ENCODE measurements at places on chromosomes 6 and 20.
A peak's percentile ranks its signal among the peaks of the same experiment; 100 is the strongest.

DNA sequence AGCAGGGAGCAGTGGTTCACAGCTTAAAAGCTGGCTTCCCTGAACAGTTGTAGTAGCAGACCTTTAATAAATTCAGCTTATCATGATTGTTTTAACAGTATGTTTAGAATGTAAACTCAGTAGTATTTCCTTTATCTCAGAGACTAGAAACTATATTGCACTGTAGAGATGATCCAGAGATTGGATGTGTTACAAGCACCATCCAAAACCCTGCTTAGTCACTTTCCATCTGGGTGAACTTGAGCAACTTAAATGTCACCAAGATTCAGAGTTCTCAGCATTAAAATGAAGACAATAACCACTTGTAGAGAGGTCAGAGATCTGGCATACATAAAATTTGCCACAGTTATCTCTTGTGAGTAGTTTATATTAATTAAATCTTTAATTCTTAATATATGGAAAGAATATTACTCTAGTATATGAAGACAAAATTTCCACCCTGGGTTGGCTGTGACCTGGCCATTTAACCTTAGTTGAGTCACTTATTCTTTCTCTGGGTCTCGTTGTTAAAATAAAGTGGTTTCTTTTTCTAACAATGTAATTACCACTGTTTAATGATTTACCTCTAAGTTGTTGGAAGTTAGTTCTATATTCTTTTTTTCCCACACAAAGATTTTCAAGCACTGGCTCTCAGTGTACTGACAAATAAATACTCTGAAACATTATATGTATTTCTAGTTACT is 239.2 kb upstream of the FKBP1C start:
- no peak for DNase-seq

GRCh38 chr6:101011186-101011585 is 130.1 kb upstream of the ASCC3 start:
- DNase-seq = no peak

DNA sequence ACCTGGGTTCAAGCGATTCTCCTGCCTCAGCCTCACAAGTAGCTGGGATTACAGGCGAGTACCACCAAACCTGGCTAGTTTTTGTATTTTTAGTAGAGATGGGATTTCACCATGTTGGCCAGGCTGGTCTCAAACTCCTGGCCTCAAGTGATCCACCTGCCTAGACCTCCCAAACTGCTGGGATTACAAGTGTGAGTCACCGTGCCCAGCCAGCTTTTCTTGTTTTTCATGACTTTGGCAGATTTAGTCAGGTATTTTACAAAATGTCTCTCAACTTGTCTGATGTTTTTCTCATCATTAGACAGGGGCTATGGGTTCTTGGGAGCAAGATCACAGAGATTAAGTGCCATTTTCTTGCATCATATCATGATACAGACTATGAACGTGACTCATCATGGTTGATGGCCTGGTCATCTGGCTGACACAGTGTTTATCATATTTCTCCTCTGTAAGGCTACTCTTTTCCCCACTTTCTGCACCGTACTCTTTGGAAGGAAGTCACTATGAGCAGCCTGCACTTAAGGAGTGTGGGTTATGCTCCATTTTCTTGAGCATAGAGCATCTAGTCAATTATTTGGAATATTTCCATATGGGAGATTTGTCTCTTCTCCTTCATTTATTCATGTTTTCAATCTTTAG is 67.8 kb downstream of the RNF182 start:
- DNase-seq = no peak

GRCh38 chr6:21053612-21054011 is 519.4 kb downstream of the CDKAL1 start:
- no peak for DNase-seq

DNA sequence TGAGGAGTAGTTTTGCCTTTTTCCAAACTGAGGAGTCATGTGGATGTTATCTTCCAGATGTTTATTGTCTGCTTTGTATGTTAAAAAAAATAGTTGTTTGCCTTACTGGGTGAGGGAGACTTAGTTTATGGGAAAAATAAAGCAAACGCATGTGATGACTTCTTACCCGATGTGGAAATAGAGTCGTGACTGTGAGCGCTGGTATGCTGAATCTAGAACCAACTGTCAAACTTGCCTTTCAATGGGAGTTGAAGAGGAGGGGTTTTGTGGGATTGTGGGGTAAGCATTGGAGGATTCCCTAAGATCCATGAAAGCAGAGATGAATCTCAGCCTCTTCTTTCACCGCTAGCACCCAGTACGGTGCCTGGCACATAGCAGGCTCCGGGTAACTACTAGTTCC is 5.3 kb downstream of the DCBLD1 start:
- DNase-seq = no peak

GRCh38 chr6:44594481-44594880 is 207.0 kb downstream of the CDC5L start:
- no peak for DNase-seq

DNA sequence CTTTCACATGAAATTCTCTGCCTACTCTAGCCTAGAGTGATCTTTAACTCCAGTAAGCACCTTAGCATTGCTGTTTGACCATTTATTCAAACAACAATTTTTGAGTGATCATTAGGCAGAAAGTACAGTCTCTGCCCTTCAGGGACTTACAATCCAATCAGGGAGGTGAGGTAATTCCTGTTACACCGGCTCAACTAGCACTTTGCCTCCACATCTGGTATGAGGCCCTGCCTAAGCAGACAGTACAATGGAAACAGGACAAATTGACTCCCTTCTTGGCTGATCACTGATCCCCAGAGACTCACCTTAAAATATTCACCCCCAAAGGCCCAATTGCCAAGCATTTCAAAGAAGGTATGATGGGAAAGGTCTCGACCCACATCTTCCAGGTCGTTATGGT is 1.4 kb downstream of the AARS2 start:
- DNase-seq = no peak

DNA sequence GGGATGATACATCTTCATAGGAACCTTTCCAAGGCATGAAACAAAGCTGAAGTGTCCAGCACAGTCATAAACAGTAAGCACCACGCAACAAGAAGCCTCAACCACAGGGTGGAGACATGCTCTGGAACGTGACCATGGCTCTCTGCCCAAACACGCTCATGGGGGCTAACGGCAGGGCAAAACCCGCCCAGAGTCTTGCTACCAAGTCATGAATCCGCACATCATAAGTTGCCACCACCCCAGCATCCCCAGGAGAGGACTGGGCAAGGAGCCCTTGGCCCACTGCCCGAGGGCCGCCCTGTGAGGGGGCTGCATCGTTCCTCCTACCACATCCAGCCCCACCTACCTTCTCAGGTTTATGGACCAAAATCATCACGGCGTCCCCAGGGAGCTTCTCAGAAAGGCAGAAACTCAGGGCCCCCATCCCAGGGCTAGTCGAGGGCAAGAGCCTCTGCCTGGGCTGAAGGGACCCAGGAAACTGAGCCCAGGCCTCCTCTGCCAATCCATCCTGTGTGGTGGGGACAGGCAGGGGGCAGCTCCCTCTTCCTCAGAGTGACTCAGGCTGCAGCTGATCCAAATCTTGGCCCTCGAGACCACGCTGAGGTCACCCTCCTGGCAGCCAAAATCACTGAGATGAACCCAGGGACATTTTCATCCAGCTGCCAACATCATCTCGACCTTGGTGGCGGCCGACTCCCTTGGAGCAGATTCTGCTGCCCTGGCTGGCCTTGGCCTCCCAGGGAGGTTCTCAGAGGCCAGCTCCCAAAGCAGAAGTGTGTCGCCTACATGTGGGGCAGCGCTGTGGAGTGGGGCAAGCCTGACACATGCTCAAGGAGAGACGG is 42.6 kb downstream of the BMP7 start:
- DNase-seq = peak; percentile 56

- DNase-seq = no peak
These were observed 1.3 kb upstream of the NDUFAF4 start for GRCh38 chr6:96899019-96899418.

DNA sequence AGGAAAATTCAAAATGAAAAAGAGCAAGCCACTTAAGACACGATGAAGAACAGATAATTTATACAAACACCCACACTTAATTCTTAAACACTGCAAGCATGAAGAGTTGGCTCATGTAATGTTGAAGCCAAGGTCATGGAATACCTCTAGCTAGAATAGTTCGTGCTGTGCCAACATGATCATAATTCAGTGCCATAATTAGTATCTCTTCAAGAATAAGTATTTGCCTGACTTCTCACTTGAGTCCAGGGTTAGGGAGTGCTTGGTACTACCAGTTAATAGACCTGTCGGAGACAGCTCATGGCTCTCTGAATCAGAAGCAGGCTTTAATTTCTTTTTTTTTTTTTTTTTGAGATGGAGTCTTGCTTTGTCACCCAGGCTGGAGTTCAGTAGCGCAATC is 206.3 kb downstream of the UNC5CL start:
- no peak for DNase-seq

GRCh38 chr6:74145931-74146330 is 449.9 kb downstream of the CD109 start:
- no peak for DNase-seq

- no peak for DNase-seq
These were observed 258.3 kb upstream of the FOXQ1 start for GRCh38 chr6:1053586-1053985.

GRCh38 chr6:71335544-71335943 is 46.9 kb downstream of the OGFRL1 start:
- DNase-seq = no peak

DNA sequence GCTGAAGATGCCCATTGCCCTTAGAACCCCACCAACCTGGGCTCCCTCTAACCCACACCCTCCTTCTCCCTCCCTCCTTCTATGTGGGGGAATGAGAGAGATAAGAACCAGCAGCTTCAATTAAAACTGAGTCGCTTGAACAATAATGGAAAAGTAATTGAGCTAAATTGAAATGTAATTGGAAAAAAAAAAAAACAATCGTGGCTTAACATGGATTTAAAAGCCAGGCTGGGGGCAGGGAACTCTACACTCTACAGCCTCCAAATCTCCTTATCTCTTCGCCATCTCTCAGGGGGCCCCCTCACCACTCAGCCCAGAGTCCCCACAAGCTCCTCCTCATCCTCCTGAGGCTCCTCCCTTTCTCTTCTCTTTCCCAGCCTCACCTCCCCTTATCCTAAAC is 83.2 kb downstream of the MDGA1 start:
- no peak for DNase-seq

- DNase-seq = no peak
These were observed 4.5 kb downstream of the RGL2 start for GRCh38 chr6:33294086-33294823.

GRCh38 chr20:4038676-4039370 is 23.5 kb upstream of the RNF24 start:
- no peak for DNase-seq

- peak; percentile 59 for DNase-seq
These were observed 36.6 kb upstream of the LTV1 start for GRCh38 chr6:143806282-143807102.

DNA sequence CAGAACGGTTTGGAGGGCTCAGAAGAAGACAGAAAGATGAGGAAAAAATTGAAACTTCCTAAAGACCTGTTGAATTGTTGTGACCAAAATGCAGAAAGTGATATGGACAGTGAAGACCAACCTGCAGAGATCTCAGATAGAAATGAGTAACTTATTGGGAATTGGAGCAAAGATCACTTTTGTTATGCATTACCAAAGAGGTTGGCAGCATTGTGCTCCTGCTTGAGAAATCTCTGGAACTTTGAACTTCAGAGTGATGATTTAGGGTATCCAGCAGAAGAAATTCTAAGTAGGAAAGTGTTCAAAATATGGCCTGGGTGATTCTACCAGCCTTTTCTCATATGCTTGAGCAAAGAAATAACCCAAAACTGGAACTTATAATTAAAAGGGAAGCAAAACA is 136.0 kb downstream of the GJA1 start:
- DNase-seq = no peak

DNA sequence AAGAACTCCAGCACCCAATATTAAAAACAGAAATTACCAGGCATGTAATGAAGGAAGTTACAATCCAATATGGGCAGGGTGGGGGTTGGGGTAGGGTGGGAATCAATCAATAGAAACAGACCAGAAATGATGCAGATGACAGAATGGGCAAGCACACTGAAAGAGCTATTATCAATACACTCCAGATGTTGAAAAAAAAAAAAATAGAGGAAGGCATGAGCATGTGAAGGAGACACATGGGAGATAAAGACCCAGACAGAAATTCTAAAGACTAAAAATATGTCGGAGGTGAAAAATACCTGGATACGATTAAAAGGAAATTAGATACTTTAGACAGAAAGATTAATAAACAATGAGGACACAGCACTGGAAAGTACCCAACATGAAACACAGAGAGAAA is 19.1 kb upstream of the ZC3H12D start:
- DNase-seq = no peak

DNA sequence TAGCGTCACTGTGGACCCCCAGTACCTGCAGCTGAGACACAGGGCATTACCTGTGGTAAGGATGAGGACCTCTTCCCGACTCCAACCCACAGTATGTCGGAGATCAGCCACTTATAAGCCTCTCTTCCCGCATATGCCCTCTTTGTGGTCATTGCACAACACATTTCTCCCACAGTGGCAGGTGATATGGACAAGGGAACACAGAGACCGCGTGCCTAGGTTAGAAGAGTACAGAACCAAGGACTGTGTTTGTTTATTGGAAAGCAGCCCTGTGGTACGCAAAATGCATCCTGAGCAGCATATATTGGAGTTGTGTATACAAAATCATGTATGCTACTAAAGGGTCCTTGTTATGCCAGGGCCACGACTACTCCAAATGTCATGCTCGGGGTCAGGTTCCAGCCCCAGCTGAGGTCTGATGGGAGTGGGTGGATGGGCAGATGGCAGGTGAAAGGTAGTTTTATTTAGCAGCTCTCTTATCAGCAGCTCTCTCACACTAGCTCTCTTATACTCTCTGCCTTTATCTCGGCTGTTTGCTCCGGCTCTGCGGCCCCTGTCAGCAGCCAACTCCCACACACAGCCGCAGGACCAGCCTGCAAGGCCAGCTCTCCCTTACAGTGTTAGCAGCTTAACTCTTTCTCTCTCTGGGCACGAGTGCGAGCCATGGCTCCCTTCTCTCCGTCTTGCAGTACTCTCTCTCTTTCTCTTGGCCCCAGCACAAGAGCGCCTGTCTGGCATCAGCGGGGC is 569.0 kb downstream of the KIF16B start:
- DNase-seq = no peak

DNA sequence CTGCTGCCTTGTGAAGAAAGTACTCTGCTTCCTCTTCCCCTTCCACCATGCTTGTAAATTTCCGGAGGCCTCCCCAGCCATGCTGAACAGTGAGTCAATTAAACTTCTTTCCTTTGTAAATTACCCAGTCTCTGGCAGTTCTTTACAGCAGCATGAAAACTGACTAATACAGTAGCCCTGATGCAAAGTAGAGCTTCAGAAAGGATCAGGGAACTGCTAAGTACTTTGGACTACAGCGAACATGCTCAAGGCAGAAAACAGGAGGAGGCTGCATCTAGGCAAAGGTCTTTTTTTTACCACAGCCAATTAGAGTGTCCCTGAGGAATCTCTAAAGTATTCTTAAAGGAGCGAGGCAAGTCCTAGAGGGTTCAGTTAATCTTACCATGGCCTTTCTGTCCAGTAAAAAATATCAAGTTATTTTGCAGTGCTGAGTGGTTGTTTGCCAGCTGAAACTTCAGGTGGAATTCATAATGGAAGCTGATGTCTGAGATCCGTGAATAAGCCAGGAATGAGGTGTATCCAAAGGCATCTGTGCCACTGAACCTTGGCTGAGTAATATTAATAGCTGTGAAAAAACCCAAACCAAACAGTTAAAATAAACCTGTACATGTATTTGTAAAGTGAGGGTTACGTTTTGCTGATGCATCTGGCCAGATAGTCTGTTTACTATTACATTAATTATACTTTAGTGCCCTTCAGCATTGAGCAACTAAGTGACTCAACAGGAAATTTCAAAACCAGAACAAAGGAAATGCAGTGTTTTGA is 170.4 kb downstream of the PHF3 start:
- DNase-seq = no peak
